Left renal cortex interstitium (tissue), 4 donors: ENCODE measurements at places on chromosomes 3 and 15.

- DNase-seq: no peak
These were observed 38.3 kb downstream of the MYH15 start for GRCh38 chr3:108472001-108472591.

GRCh38 chr3:15800327-15800726 is 2.5 kb upstream of the ANKRD28 start:
- no peak for DNase-seq

- DNase-seq: no peak
These were observed 208.4 kb upstream of the ADAMTS9 start for GRCh38 chr3:64895991-64896895.

DNA sequence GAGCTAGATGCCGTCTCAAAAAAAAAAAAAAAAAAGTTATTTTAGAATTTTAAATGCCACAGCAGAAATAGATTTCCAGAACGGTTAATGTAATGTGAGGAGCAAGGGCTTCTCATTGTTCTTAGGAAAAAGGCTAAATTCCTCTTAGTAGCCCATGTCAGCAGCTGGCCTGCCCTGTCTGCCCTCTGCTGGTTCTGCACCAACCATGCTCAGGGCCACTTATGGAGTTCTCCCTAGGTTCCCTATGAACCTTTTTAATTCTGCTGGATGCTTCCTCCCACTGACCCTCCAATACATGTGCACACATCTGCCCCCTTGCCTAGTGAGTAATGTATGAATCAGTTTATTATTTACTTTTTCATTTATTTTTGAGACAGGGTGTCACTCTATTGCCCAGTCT is 32.2 kb upstream of the DPPA4 start:
- no peak for DNase-seq

GRCh38 chr3:44880284-44880683 is 5.9 kb downstream of the TGM4 start:
- DNase-seq: no peak
